ENCODE measurements at places on chromosomes 16 and 17.

DNA sequence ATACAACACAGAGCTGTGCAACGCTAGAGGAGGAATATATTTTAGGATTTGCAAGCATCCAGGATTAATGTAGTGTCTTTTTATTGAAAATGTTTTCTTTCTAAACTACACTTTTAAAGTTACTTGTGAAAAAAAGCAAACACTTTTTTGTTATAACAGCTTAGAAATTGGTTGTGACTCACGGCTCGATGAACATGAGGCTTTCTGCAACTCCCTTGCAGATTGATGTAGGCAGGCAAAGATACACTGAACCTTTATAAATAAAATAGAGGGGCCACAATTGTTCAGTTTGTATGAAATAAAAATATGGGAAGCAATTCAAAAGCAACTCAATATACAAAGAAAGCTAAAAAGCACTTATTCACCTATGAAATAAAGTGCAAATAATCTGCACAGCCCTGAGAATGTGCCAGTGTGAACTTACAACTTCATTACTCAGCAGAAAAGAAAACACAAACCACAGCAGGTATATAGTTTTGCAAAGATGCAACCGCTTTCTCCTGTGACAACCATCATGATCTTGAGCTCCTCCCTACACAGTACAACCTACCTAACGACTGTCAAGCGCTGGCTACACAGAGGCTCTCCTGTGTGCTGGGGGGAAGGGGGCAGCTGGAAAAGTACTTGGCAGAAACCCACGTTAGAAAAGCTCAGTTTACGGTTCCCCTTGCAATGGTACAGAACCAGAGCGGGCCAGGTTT lies 948 bp downstream of the LUC7L start:
- no peak for DNase-seq

DNA sequence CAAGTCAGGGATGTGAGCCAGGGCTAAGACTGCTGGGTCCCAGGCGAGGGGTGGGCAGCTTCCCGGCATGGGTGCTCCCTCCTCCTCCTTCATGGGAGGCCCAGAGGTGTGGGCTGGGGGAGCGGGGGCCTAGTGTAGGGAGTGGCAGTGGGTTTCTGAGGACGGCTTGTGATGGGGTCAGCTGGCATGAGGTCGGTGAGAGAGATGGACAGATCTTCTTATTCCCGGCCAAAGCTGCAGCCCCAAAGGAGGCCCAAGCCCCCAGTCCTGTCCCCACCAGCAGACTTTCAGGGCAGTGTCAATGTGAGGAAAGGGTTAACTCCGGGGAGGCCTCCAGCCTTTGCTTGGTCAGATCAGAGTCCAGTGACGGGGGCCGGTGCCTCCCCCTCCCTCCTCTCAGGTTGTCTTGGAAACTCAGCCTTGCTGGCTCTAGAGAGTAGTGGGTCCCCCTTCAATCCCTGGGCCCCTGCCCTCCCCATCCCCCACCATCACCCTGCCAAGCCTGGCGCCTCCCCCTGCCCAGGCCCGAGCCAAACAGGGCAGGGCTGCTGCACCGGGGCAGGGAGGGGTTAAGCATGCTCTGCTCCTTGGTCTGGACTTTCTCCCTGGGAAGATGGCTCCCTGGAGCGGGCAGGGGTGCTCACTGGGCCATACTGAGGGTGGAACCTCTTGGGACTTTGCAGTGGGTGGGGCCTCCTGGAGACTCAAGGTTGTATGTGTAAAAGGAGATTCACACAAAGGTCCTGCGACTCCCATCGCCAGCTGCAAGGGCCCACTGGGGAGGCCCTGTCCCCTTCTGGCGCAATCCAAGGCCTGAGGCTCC lies 12.4 kb downstream of the NAT9 start:
- no peak for DNase-seq

GRCh38 chr16:608019-608418 lies 18.2 kb downstream of the RAB40C start:
- no peak for DNase-seq

DNA sequence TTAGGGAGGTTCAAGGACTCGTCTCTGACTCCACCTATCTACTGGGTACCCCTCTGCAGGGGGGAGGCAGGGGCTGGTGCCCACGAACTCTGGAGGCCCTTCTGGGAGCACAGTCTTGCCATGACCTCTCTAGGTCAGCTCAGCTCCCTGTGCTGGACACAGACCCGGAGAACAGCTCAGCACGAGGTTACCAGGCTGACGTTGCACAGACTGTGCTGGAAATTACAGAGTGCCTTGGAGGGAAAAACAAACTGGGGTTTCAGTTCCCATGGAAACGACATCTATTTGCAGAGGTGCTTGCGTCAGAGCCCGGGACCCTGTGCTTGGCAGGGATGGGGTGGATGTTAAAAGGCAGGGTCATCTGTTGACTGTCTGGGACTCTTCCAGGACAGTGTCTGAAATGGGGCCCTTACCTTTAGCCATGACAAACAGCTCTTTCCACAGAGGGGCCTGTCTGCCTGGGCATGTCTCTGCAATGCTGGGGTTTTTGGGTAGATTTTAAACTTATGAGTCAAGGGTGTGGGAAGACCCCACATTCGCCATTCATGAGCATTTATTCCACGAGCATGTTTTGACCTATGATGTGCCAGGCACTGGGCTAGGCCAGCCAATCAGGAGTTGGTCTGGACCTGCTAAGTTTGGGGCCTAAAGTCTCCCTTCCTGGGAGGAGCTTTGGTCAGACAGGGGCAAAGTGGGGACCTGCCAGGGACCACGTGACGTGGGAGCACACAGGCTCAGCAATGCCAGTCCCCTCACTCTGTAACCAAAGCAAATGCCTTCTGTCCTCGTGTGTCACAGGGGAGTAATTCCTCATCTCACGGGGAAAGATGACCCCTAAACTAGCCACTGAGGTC lies 22.5 kb downstream of the CCR7 start:
- DNase-seq: no peak

GRCh38 chr17:60960398-60961065 lies 282.9 kb downstream of the BCAS3 start:
- DNase-seq: no peak

GRCh38 chr17:80388175-80388574 lies 26.8 kb upstream of the ENDOV start:
- DNase-seq: no peak

- DNase-seq: no peak
These were observed 8.2 kb downstream of the ARL4D start for GRCh38 chr17:43406676-43407645.

DNA sequence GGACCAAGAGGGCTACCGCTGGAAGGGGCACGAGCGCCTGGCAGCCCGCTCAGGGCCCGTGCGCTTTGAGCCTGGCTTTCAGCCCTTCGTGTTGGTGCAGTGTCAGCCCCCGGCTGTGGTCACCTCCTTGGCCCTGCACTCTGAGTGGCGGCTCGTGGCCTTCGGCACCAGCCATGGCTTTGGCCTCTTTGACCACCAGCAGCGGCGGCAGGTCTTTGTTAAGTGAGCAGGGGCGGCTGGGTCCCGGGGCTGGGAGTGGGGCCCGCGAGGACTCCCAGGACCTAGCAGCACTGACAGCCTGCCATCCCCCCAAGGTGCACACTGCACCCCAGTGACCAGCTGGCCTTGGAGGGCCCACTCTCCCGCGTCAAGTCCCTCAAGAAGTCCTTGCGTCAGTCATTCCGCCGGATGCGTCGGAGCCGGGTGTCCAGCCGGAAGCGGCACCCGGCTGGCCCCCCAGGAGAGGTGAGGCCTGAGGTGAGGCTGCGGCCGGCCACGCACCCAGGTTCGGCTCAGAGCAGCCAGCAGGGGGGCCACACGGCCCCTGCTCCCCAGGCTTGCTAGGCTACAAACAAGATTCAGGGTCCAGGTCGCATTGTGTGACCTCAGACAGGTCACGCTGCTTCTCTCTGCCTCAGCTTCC lies 17.4 kb upstream of the MYO15B start:
- no peak for DNase-seq

DNA sequence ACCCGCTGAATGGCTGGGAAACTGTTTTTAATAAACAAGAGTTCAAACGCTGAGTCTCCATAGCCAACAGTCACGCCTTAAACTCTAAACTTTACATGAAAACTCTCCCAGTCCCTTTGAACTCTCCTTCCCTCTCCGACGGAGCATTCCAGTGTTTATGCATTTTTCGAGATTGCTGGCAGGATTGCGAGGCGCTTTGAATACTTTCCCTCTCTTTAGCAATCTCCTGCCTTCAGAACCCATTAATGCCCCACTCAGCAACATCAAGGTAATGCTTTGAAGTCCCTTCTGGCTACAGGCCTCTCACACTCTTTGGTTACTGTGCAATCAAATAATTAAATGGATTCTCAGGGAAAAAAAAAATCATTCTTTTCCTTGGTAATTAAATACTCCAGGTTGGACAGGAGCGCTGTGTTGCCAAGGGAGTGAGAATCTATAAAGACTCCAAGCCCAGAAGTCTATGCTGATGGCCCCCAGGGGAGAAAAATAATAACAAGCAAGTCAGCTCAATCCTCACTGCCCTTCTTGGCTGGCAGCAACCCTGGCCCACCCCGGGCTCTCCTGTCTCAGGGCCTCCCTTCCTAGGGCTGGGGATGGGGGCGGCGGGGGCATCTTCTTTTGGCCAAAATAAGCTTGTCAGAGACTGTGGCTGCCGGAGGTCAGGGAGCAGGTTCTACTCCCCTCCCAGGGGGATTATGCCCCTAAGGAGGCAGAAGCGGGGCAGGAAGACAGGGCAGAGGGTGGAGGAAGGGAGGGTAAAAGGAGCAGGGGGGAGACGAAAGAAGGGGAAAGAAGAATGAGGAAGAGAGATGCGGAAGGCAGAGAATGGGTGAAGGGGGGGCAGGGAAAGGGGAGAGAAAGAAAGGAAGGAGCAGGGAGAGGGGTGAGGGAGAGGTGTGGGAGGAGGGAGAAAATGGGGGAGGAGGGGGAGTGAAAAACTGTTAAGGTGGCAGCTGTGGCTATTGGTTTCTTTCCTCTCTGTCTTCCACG lies 45.2 kb downstream of the AXIN2 start:
- no peak for DNase-seq

All from NK-92 treated with Interleukin-12 subunit alpha and Interleukin-12 subunit beta, amount 100 ng/mL, for 24 hours (cell line).